CD4-positive, alpha-beta T cell treated with Interleukin-10 for 1 hour (primary cell): ENCODE measurements at places on chromosomes 1 and 21.

DNA sequence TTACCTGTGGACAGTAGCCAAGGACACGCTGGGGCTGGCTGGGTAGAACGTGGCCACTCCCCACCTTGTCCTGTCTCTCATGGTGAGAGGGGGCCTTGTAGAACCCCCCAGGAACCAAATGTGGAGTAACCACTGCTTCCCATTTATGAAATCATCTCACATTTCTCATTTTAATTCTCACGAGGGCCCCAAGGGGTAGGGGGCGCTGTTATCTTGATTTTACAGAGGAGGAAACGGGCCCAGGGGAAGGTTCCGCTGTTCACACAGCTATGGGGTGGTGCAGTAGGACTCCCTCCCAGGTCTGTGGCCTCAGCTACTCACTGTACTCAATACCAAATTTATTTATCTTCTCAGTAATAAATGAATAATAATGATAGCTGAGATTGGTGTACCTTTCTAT lies 5.5 kb downstream of the SMPDL3B start:
- DNase-seq: peak; percentile 83

GRCh38 chr1:192485692-192486436 lies 89.7 kb upstream of the RGS1 start:
- DNase-seq: no peak

- no peak for DNase-seq
Measured at GRCh38 chr1:214219902-214220301, 61.1 kb upstream of the SMYD2 start.

GRCh38 chr21:38319781-38320180 lies 63.0 kb downstream of the KCNJ15 start:
- no peak for DNase-seq

DNA sequence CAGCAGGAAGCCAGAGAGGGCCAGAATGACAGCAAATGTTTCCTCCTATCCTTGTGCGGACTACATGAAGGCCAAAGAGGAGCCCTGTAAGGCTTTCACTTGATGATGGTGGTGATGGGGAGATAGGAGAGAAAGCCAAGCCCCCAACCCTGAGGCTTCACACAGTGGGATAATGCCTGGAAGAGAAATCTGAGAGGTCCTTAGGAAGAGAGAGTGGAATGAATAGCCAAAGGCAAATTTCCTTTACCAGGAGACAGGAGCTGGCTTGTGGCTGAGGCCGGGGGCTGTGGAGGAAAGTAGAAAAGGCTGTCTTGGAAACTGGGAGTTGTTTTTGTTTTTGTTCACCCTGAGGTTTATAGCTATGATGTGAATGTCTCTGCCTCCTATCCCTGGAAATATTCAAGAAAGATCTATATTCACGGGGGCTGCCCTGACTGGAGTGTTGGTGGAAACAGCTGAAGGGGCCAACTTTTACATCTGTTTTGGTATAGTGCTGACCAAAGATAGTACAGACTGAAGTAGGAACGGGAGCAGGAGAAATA lies 13.0 kb upstream of the RNF19B start:
- no peak for DNase-seq

- DNase-seq: no peak
Measured at GRCh38 chr21:38958940-38959691, 153.4 kb downstream of the ETS2 start.
